ENCODE measurements at places on chromosomes 3 and 15.

GRCh38 chr3:66481071-66482017 is 19.5 kb downstream of the LRIG1 start:
- DNase-seq: no peak

DNA sequence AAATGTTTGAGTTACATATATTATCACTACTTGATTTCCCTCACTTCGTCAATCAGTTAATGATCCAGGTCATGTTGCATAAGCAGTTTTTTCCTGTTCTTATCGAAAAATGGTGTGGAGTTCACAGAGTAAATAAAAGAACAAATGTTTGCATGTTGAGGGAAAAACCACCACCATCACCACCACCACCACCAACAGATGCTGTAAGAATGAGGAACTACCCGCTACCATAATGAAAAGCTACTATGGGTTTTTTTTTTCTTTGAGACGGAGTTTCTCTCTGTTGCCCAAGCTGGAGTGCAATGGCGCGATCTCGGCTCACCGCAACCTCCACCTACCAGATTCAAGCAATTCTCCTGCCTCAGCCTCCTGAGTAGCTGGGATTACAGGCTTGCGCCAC is 27.6 kb downstream of the RUBCN start:
- no peak for DNase-seq

DNA sequence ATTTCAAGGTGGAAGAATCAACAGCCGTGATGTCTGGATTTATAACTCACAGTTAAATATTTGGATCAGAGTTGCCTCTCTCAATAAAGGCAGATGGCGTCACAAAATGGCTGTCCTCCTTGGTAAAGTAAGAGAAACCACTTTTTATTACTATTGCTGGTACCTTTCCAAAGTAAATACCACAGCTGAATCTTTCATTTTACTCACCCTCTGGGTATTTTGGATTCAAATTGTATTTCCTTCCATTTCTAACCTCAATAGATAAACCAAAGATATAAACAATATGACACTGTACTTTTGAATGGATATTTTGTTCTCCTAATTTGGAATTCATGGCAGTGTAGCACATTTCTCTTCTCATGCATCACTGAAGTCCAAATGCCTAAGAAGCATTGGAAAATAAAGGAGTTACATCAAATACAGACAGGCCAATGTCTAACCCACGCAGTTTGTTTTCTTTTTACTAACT is 29.5 kb downstream of the KLHL24 start:
- no peak for DNase-seq

- peak; percentile 86 for DNase-seq
Measured at GRCh38 chr15:90219421-90220141, 14.2 kb downstream of the CIB1 start.

DNA sequence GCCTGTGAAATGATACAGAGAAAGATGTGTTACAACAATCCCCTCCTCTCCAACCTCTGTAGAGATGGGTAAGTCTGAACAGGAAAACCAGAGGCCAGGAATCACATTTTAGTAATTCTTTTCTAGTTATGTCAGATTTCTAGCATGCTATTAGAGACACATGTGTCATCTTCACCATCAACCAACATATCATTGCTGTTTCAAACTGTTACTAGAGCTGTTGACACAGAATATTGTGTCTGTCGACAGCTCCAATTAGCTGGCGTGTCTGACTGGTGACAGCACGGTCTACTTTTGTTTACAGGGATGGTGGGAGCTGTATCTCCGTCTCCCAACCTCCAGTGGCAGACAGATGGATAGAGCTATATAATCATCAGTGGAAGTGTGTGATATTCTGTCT is 393.2 kb downstream of the SOX2 start:
- DNase-seq: no peak

DNA sequence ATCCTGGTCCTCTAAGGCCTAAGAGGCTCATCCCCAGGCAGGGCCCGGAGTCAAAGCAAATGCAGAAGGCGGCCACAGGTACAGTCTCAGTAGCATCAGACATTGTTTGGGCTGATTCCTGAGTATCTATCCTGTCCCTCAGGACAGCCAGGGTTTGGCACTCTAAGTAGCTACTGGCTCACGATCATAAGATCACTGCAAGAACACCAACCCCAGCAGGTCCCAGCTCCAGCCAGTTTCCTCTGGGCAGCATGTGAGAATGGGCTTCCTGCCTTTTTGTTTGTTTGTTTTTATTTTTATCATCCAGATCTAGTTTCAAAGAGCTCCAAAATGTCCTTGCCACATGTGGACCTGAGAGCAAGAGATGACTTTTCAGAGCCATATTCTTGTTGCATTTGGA is 32.7 kb downstream of the LRRFIP2 start:
- DNase-seq: no peak

GRCh38 chr3:12553921-12554391 is 2.9 kb upstream of the MKRN2 start:
- DNase-seq: peak; percentile 63

DNA sequence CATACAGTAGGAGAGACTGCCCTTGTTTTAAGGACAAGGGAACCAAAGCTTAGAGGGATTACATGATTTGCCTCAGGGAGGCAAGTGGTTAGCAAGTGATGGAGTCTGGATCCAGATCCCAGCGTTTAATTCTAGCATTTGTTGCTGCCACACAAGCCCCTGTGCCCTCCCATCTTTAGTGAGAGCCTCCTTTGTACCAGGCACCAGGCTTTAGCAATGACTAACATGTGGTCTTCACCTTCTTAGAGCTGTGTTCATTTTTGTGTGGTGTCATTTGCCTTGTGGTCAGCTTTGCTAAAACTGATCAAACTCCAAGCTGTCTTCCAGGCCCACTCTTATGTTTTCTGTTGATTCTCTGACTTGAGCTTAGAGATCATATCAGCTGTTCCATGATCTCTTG is 290.5 kb downstream of the RPLP1 start:
- no peak for DNase-seq

DNA sequence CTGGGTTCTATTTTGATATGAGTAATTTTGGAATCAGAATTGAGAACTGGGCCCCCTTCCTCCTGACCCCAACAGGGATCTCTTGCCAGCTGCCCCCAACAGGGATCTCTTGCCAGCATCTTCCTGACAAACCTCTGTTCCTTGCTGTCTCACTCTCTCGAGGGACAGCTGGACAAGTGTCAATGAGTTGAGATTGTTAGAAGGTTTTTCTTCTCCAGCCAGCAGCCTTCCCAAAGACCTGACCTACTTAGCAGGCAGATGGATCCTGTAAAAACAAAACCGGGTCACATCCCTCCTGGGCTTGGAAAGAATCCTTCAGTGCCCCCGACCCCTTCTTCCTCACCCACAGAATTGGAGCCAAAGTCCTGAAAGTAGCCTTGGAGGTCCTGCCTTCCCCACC is 21.6 kb downstream of the LIMD1 start:
- no peak for DNase-seq

DNA sequence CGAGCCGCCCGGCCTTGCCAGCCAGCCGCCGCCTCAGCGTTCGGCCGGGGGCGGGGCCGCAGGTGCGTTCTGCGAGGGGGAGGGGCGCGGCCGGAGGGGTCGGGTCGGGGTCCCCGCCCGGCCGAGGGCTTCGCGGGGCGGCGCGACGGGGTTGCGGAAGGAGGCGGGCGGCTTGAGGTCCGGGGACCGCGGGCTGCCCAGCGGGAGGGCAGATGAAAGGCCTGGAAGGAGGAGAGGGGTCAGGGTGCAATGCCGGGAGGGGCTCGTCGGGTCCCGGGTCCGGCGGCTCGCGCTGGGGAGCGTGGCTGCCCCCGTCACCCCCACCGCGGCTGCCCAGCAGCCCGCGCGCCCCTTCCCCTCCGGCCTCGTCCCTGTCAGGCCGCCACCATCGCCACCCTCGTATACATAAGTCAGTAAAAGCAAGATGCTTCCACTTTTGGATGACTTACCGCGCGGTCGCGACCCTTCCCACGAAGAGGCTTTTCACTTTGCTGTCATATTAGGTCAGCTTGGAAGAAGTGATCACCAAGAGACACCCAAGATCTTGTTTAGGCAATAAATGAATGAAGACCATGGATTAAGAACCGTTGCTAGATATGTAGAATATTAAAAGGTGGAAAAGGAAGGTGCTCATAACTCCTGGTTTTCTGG is 620 bp upstream of the ANP32A start:
- no peak for DNase-seq

DNA sequence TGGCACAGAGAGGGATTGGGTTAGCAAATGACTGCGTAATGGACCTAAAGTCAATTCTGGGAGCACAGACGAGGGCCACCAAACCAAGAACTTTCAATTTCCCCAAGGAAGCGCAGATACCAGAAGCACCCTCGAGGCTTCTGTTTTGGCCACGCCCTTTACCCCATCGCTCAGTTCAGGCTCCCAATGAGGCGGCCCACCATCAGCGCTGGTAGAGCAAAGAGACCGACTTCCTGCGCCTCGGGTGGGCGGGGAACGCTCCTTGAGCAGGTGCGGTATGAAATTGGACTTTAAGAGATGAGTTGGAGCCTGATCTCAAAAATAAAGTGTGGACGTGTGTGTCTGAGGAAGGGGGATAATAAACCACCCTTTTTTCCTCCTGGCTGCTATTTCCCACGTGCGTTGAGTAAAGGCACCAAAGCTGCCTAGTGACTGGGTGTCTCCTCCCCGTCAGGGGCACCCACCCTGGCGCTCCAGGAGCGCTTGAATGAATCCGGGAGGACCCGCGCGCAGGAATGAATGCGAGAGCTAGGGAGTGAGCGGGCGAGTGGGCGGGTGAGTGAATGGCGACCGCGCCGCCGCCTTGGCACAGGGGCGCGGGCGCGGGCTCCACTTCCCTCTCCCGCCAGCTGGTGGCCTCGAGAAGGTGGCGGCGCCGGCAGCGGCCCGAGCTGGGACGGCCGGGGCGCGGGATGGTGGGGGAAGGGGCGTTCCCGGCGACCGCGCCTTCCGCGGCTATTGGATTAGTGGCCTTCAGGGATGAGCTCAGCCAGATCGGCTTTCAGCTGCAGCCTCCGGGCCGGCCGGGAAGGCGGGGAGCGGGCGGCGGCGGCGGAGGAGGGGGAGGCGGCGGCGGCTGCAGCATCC is at the start of gene SPSB4:
Gene SPSB4 (plus strand): TSS at position 772 of the 867 bp plus-strand sequence. CDS start 14,758 bp downstream, outside the sequence.
- DNase-seq: peak; percentile 98

GRCh38 chr3:133531981-133532380 is 41.5 kb upstream of the CDV3 start:
- no peak for DNase-seq

GRCh38 chr3:129046732-129047552 is 13.6 kb upstream of the GP9 start:
- DNase-seq: no peak

DNA sequence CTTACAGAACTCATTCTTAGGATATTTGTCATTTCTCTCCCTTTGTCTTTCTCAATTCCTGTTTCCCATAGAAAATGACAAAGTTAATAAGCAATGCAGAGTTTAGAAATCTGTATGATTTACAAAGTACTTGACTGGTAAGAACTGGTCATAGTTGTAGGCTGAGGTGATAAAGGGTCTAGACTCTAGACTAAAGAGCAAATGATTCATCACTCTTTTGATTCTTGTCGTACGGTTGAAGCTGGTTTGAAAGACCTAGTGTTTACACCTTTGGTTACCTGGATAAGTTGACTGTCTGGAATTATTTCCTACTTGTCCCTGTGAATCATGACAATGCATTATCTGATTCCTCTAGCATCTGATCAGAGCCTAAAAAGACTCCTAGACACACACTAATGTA is 58.9 kb upstream of the TP63 start:
- DNase-seq: no peak

All from endodermal cell (in vitro differentiated cells).